ENCODE measurements at places on chromosomes 5 and 9.

DNA sequence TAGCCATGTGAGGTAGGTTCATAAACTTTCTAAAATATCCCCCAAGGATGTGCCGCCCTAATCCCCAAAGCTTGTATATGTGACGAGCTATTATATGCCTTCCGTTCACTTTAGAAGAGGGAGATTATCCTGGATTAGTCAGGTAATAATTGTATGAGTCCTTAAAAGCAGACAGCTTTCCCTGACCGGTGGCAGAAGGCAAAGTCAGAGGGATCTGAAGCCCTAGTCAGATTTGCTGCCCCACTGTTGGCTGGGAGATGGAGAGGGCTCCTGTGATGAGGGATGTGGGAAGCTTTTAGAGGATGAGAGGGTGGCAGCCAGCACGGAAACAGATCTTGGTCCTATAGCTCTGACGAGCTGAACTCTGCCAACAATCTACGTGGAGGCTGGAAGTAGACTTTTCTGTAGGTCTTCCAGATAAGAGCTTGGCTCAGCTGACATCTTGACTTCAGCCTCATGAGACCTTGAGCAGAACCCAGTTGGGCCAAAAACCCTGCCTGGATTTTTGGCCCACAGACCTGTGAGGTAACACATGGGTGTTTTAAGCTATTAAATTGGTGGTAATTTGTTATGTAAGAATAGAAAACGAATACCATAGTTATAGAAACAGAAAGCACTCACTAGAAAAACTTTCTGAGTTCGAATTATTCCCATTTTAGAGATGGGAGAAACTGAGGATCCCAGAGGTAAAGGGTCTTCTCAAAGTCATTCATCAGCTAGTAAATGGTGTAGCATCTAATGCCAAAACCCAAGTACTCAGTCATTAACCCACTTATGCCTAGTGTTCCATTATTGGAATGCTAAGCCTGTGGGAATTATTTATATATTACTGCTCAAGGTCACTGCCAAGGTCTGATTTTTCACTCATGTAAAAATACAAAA lies 48.9 kb downstream of the SH3PXD2B start:
- DNase-seq, result no peak

DNA sequence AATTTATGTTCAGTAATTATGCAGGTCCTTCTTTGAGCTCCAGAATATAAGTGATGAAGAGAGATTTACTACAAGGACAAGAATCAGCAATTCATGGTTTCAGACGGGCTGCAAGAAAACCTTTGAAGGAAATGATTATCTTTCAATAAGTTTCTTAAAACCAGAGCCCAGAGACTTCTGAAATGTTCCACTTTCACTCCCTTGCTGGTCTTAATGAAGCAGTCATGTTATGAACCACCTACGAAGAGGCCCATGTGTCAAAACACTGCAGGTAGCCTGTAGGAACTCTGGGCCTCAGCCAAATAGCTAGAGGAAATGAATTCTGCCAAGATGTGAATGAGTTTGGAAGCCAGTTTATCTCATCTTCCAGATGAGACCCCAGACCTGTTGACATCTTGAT lies 505.9 kb upstream of the MEF2C start:
- DNase-seq, result no peak

DNA sequence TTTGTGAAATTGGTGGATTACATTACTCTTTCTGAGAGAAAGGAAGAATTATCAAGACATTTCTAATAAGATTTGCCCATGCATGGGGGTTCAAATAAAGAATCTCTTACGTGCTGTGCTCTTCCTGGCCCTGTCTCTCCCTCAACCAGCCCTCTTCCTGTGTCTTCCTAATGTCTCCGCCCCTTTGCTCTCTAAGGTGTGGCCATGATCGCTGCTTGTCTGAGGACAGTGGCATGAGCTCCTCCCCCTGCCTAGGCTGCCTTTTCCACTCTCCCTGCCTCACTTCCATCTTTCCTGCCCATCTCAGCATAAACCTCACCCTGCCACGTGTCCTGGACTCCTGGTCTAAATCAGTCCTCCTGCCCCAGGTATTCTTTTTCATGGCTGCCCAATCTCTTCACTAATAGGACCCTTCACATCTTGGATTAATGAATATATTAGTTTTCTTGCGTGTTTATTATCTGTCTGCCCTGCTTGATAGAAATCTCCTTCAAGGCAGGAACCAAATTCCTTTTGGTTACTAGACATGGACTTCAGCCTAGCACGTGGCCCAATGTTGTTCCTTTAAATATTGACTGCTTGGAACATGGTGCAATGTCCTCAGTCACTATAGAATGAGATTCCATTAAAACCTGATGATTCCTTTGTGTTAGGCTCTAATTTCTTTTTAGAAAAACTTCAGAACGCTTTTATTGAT lies 122.3 kb downstream of the MTRR start:
- DNase-seq, result no peak

DNA sequence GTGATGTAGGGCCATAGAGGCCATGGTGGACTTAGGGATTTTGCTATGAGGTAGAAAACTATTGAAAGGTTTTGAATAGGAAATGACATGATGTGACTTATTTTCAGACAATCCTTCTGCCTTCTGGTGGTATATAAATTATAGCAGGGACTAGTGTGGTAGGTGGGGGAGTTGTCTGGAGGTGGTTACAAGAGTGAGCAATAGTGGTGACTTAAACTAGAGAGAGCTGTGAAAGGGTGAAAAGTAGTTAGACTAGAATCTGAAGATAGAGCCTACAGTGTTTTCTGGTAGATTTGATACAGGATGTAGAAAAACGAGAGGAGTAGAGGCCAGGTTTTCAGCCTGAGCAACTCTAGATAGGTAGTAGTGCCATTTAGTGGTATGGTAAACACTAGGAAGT lies 32.3 kb downstream of the NAA35 start:
- DNase-seq, result no peak

DNA sequence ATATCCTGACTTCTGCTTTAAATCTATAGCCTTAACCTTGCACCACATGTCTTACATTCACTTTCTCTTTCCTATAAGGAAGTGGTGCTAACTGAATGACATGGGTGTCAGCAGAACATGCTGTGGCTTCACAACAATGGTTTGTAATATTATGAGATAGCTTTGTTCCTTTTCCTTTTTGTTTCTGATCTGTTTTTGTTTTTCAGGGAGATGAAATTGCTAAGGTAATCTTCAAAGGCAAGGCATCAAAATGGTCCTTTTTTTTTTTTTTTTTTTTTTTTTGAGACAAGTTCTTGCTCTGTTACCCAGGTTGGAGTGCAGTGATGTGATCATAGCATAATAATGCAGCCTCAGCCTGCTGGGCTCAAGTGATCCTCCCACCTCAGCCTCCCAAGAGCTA lies 53.6 kb upstream of the RANBP6 start:
- DNase-seq, result no peak

DNA sequence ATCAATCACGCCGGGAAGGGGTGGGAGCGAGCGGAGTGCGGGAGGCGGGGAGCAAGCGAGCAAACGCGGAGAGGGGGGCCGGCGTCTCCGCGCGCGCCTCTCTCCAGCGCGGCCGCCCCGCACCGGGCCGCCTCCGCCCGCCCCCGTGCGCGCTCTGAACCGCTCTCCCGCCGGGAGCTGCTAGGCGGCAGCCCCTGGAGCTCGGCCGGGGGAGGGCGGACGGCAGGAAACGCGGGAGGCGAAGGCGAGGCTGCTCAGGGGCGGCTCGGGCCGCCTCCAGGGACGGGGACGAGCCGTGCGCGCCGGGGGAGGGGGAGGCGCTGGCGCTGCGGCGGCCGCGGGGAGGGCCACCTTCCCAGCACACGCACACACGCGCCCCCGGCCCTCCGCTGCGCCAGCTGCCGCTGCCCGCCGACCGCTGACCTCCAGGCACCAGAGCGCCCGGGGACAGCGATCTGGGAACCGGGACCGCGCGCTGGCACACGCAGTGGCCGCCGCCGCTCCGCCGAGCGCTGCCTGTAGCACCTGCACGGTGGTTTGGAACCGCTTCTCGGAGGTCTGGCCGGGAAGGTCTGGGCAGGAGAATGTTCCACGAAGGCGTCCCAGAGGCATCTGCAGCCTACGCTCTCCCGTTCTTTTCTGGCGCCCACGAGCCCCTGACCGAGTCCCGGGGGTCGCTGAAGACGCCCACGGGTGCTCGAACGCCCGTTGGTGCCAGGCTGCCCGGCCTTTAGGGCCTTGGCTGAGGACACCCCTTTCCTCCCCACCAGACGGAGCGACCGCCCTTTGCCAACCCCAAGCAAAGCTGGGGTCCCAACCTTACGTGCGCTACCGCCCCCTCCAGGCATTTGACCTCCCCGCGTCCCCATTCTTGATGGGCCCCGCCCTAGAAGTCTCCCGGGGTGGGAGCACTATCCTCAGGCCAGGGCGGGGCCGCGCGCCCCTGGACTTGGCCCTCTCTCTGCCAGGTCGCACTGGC lies at the start of gene GABBR2:
TSS of gene GABBR2 (minus strand) at position 3 of the 979 bp plus-strand sequence. CDS start 198 bp downstream, outside the sequence.
- DNase-seq, result no peak

DNA sequence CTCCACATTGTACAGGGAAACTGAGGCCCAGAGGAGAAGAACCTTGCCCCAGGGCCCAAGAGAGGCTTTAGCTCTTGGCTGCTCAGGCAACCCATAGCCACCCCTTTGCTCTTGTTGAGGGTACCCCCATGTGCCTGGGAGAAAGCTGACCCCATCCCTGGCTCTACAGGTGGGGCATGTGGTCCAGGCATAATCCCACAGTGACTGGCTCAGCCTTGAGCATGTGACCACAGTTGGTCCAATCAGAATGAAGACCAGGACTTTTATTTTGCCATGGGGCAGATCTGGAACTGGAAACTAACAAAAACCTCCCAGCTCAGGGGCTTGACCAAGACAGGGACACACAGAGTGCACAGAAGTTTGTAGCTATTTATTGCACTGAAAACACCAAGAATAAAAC lies 29.3 kb downstream of the SLC6A7 start:
- DNase-seq, result no peak

- DNase-seq, result no peak
Observed at GRCh38 chr5:61030163-61030482, 85.1 kb downstream of the NDUFAF2 start.

DNA sequence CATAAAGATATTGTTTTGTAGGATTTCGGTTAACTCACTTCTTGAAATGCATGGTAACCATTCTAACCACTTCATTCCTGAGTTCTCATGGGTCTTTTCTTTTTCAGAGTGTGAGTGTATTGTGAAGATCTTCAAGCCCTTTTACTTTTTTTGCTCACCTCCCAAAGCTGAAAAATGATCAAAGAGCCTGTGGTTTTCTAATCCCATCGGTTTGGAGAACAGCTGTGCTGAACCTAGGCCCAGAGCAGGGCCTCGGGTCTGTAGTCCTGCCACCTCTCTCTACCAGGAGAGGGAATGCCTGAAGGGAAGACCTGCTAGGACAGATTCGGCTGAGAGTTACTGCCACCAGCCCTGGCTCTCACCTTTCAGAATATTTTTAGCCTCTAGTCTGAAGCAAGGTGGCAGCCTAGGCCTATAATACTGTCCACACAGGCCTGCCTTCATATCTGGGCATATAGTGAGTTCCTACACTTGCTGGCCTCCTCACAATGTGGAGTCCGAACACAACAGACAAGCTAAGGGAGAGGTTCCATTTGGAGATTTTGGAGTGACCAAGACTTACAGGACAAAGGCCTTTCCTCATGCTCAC lies 13.8 kb downstream of the RGMB start:
- no peak for DNase-seq

GRCh38 chr5:96143450-96143849 lies 181.8 kb upstream of the ELL2 start:
- no peak for DNase-seq

- no peak for DNase-seq
Observed at GRCh38 chr9:132789719-132790118, 88.4 kb downstream of the AK8 start.

DNA sequence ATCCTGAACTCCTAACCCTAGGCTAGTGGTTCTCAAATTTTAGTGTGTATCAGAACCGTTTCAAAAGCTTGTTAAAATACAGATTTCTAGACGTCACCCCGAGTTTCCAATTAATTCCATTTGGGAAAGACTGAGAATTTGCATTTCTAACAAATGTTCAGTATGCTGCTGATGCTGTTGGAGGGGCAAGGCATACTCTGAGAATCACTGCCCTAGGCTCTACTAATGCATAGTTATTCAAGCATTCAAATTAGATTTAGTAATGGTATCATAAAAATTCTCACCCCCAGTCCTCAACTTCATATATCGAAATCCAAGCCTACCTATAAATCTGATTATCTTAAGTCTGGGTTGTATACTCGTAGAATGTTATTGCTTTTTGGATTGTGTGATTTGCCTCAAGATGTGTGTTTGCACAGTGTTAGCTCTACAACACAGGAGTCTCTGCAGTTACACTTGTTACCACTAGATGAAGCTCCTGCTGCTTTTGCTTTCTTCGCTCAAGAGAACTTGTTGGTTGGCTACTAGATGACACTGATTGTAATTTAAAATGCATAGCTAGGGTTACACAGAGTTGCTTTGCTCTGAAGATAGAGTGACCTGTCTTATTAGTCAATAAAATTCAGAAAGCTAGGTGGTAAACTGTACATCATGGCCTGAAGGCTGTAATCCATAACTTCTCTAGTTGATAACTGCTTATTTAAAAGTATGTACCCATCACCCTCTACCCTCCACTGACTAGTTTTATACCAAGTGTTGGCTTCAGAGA lies 7.5 kb upstream of the ERAP2 start:
- no peak for DNase-seq

DNA sequence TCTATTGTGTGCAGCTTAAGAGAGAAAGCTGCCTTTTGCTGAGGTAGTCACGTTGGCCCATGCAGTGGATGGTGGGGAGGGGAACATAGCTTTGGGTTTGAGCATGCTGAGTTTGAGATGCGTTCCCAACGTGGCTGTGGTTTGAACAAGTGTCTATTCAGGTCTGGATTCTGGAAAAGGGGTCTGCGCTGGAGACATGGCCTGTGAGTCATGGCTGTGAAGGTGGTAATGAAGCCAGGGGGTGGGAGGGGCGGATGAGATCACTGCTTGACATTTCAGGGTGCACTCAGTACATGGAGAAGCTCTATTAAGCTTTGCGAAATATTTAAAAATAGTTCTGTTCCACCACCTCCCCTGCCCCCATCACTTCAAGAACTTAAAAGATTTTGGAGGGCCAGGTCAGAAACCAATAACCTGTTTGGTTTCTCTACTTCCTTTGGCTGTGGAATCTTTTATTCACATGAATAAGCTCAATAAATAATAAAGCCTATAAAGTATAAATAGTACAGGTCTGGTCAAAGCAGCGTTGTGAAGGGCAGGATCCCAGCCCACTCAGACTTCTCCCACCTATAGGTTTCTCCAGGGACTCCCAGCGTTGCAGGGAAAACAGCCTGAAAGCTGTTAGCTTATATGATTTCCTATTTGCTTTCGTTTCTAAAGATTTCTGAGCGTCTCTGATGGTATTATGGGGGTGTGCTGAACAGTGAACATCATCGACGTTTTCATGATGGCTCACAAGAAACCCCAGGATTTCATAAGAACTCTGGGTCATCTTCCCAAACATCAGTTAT lies 189.9 kb downstream of the NSG2 start:
- DNase-seq, result no peak

- DNase-seq, result no peak
Observed at GRCh38 chr9:37961351-37961750, 57.4 kb upstream of the SLC25A51 start.

Data from activated naive CD4-positive, alpha-beta T cell (primary cell).